NCI-H526 (cell line): ENCODE measurements at places on chromosomes 12 and 14.

DNA sequence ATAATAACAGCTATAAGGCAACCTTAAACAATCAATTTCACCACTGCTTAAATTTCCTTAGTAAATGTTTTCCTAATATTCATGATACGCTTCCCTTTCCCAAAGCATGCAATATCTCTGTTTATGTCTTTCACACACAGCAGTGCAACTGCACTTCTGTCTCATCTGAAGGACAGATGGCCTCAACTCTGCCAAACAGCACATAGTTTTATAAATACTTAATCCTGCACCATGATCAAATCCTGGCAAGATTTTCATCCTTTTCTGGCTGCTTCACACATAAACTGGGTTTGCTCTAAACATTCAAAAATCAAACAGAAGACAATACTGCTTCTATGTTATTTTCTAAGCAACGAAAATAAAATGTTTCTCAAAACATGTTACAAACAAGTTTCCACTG, 266.3 kb downstream of the ITPR2 start:
- no peak for DNase-seq

- no peak for DNase-seq
Measured at GRCh38 chr12:107857191-107857590, 82.7 kb downstream of the ASCL4 start.

DNA sequence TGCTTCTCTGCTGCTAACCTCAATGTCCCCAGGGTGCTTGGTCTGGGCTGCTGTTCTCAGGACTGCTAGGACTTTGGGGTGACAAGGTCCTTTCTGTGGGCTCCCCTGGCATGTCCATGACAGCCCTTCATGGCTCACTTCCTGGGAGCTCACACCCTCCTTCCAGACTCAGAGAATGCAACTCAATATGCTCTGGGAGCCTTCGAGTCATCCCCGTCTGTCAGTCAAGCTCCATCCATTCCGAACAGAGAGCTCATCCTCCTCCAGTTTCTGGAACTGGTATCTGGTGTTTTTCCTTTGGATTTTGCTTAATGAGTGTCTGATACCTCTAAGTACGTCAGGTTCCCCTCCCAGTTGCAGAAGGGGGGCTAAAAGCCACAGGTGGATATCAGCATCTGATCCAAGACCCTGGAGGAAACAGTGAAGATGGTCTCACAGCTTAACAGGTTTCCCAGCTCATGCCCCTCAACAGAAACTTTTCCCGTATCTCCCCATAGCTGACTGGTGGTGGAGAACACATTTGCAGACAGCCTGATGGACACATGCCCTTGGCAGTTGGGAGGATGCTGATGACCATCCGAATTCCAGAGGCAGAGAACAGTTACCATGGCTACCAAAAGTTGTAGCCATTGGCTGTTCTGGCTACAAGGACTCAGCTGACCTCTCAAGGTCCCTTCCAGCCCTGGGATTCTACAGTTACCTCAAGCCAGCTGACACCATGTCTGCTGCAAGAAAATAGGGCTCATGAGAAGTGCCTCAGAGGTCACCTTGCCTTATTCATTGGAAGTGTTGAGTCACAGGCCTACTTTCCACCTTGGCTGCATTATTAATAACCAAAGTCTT, 9.5 kb upstream of the RAB35 start:
- no peak for DNase-seq

DNA sequence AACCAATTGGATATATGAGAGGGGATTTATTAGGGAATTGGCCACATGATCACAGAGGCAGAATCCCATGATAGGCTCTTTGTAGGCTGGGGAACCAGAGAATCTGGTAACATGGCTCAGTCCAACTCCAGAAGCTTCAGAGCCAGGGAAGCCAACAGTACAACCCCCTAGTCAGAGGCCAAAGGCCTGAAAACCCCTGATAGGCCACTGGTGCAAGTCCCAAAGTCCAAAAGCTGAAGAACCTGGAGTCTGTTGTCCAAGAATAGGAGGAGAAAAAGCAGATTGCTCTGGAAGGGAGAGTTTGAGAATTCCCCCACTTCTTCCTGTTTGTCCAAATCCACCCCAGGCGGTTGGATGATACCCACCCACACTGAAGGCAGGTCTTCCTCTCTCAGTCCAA, 8.2 kb upstream of the TROAP start:
- no peak for DNase-seq

GRCh38 chr14:74155287-74155686, 70.5 kb downstream of the LIN52 start:
- no peak for DNase-seq

DNA sequence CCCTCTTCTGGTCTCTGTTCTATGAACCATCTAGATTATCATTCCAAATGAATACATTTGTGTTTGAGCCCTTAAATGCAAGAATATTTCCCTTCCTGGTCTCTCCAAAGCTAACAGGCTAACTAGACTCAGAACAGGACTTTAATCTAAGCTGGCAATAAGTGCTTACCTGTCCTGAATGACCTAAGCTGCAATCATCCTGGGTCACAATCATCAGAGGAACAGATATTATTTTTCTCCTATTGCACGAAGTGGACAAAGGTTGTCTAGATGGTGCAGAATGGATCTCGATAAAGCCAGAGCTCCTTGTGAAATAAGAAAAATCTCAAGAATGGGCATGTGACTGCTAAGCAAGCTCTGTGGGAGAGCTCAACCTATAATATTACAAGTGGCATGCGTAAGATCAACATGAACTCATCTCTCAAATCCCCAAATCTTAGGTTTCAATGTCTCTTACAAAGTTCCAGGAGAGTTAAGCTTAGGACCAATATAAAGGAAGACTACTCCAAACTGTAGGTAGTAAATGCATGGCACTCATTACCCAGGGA, 10.6 kb upstream of the NUMB start:
- DNase-seq: no peak

DNA sequence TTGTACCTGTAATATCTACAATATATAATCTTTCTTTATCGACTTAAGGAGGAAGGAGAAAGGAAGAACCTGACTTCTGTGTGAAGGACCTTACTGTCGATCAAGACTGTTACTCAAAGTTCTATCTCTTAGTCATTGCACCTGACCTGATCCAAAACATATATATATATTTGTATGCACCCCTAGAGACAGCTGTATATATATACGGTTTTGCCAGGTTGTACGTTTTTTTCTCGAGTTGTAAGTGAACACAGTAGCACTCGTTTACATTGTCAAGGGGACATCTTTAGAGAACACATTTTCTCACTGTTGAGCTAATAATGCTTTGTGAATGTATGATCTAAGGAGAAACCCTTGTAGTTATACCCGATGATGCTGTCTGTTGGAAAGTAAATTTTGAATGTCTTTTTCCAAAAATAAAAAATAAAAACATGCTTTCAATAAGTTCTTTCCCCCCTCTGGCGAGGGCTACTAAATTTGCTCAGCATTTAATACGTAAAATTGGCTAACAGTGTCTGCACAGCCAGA, 536 bp upstream of the SLC35E3 start:
- DNase-seq: no peak

GRCh38 chr12:108043750-108044533, 85.1 kb upstream of the WSCD2 start:
- DNase-seq: no peak

DNA sequence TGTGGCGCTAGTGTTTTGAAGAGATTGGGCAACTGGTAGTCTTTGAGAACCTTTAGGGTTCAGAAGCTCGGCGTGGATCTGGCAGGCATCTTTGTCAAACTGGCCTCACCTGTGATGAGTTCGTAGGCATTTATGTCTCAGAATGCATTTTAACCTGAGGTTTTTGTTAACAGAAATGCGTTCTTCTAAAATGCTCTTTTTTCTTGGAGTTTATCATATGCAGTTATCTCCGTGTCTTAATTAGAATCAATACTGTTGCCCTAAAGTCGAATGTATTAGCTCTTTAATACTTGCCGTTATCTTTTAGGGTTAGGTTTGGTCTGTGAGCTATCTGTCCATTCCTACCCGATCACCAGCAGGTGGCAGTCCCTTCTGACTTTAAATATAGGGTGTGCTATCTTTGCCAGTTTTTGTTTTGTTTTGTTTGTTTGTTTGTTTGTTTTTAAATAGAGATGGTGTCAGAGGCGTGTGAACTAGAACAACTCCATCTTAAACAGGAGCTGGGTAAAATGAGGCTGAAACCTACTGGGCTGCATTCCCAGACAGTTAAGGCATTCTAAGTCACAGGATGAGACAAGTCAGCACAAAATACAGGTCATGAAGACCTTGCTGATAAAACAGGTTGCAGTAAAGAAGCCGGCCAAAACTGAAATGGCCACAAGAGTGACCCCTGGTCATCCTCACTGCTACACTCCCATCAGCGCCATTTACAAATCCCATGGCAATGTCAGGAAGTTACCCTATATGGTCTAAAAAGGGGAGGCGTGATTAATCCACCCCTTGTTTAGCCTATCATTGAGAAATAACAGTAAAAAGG, 1.4 kb downstream of the ATF1 start:
- DNase-seq: peak; percentile 47

- no peak for DNase-seq
Measured at GRCh38 chr12:113000433-113000832, 22.1 kb downstream of the OAS2 start.

DNA sequence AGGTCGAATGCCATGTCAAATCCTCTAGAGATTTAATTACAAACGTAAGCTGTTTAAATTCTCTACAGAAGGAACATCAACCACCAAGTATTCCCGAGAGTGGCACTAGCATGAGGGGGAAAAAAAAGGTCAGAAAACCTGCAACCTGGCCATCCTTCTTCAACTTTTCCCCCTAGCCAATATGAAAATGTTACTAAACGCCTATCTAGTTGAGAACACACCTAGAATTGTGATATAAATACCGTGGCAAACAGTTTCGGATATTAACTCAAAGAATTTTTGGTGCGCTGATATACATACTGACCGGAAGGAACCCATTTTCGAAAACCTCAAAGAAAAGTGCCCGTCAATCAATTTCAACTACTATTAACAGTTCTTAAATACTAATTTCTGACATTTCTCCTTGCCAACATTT, 1.8 kb downstream of the HNRNPC start:
- no peak for DNase-seq

- DNase-seq: peak; percentile 96
Measured at GRCh38 chr14:60665177-60665550, 15.9 kb upstream of the SIX1 start.

DNA sequence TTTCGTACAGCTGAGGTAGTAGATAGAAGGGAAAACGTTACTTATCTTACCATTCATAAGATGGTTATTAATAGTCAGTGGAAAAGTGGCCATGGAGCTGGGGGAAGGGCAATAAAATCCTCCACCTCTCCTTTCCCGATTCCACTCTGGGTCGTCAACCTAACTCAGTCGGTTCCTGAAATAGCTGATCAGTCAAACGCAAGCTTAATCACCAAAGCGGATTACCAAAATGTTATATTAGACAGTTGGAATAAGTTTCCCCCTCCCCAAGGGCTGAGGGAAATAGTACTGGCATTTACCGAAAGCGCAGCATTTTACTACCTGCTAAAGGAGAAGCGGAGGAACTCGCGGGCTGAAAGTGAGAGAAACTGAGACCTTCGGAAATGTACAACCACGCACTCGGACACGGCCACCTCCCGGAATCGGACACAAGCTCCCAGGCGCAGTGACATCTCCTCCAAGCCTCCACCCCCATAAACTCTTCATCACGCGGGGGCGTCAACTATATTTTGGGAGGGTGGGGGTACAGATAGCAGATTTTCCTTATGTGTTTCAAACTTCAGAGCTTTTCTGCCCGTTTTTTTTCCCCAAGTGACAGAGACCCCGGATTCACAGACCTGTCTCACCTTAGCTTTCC, 1.2 kb downstream of the PPM1H start:
- DNase-seq: peak; percentile 76

GRCh38 chr14:72675126-72675525, 218.8 kb downstream of the DPF3 start:
- DNase-seq: no peak

- no peak for DNase-seq
Measured at GRCh38 chr14:37508503-37508902, 86.5 kb downstream of the FOXA1 start.

GRCh38 chr12:132924356-132924755, 31.8 kb downstream of the ZNF605 start:
- DNase-seq: no peak

- DNase-seq: no peak
Measured at GRCh38 chr12:3604286-3604685, 113.3 kb downstream of the PRMT8 start.

DNA sequence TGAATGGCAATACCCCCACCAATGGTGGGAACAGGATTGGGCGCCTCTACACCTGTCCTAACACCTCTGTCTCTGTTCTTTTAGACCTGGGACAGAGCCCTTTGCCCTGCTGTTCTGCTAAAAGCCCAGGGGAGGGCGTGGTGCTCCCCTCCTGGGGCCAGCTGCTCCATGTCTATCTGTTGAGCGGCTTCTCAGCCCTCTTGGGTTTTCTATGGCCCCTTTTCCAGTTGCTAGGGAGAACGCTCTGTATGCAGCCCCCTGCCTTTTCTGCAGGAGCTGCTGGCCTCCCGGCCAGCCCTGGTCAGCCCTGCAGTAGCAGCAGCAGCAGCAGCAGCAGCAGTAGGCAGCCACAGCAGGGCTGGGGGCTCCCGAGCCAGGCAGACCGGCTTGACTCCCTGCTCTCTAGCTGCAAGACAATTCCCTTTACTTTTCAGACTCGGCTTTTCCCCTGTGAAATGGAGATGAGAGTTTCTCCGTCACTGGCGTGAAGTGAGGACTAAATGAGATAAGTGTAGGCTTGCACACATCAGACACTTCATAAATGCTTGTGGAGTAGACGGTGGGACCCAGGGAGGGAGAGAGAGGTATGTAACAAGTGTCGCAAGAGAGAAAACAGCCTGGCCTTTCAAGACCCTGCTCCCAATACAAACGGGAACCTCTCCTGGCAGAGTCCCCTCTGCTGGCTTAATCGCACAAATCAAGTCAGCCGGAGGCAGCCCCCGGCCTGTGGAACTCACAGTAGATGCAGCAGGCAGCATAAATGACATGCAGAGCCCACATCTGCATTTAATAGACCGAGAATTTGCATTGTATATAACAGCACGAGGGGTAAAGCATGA, 1.0 kb downstream of the RTL1 start:
- DNase-seq: no peak

- DNase-seq: no peak
Measured at GRCh38 chr12:46071335-46071734, 81.0 kb upstream of the SCAF11 start.

DNA sequence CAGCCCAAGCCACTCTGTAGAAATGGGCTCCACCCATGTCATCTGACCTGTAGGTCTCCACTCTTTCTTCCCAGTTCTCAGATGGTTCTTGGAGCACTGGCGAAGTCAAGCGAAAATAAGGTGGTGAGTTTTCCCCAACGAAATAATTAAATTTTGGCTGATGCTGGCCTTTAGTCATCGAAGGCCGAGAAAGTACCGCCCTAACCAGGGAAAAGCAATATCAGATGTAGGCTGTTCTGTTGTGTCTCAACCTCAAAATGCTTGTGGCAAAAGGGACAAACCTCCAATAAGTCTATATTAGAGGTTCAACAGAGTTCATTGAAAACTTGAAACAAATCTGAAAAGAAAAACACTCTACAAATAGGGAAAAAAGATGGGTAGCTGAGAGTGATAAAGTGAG, 48.6 kb upstream of the BCAT1 start:
- no peak for DNase-seq

DNA sequence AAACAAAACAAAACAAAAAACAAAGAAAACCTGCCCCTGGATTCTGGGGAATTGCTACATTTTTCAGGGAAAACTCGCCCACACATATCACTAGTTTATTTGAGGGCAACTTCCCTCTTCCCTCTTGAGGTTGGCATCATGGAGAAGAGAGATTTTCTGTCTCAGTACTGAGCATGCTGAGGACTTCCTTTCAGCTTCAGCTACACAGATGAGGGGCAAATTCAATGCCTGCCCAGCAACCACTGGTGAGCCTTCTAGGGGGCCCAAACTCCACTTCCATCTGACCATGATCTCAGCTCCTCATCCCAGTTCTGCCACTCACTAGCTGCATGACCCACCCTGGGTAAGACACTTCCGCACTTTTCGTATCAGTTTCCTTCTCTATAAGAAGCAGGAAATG, 63.1 kb upstream of the SCN8A start:
- no peak for DNase-seq
